Esophagus squamous epithelium (tissue), 5 donors: ENCODE measurements at places on chromosomes 2 and 18.

DNA sequence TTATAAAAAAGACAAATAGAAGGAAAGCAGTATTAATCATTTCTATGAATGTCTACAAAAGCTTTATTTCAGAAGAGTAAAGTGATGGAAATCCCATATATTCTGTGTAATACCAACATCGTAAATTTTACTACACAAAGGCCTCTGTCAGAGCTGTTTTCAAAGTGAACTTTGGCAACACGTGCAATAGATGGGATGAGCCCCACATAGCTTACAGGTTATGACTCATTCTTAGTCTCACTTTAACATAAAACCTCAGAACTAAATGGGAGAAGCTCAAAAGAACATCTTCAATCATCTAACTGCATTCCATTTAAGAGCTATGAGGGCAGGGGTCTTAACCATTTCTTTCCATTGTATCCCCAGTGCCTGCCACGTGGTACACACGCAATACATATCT is 11.5 kb downstream of the VPS4B start:
- DNase-seq, result no peak

DNA sequence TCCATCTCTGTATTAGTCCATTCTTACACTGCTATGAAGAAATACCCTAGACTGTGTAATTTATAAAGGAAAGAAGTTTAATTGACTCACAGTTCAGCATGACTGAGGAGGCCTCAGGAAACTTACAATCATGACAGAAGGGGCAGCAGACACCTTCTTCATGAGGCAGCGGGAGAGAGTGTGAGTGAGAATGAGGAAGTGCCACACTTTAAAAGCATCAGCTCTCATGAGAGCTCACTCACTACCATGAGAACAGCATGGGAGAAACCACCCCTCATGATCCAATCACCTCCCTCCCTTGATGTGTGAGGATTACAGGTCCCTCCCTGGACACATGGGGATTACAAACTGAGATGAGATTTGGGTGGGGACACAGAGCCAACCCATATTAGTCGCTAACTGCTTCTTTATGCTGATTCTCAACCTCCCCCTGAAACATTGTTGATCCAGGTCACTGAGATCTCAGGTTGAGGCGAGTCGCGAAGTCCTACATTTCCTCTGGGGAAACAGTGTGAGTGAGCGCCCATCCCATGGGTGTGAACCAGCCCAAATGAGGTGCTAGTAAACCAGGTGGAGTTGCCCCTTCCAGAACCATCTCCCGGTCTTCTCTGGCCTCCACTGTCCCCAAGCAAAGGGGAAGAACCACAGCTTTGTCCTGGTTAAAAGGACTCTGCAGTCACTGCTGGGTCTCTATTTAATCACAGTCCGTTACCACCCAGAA is 123.8 kb downstream of the CAPN13 start:
- no peak for DNase-seq

GRCh38 chr18:42778024-42778423 is 337.5 kb downstream of the RIT2 start:
- DNase-seq, result no peak

GRCh38 chr2:219475697-219476651 is 22.7 kb upstream of the GMPPA start:
- DNase-seq, result no peak

DNA sequence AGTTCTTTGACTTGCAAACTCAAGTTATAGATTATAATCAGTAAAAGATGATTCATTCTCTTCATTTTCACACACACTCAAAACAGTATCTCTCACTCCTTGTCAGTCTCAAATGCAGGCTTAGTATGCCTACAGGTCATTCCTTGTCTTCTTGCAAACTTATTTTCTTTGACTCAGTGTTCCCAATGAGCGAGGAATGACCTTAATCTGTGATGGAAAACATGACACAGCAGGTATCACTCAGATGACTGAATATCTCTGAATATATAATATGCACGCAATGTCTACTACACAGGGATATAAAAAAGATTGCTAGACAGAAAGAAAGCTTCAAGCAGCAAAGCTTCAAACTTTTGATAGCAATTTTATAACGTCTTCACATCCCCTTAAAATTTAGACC is 127.8 kb upstream of the RGPD4 start:
- DNase-seq, result no peak

DNA sequence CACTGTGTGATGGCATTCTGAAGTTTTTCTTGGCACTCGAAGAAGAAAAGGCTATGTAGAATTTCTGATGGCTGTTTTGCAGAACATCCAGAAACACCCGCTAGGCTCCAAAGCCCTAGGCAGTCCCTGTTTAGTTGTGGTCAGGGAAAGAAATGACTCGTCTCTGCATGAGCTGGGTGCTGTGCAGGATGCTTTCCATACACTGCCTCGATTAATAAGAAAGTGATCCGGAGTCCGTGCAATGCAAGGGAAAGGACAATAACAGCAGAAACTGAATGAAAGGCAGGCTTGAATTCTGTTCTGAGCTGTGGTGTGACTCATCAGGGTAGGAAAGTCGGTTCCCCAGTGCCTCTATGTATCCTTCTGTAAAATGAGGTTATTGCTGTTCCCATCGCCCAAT is 18.7 kb downstream of the MAPRE3 start:
- DNase-seq, result no peak

DNA sequence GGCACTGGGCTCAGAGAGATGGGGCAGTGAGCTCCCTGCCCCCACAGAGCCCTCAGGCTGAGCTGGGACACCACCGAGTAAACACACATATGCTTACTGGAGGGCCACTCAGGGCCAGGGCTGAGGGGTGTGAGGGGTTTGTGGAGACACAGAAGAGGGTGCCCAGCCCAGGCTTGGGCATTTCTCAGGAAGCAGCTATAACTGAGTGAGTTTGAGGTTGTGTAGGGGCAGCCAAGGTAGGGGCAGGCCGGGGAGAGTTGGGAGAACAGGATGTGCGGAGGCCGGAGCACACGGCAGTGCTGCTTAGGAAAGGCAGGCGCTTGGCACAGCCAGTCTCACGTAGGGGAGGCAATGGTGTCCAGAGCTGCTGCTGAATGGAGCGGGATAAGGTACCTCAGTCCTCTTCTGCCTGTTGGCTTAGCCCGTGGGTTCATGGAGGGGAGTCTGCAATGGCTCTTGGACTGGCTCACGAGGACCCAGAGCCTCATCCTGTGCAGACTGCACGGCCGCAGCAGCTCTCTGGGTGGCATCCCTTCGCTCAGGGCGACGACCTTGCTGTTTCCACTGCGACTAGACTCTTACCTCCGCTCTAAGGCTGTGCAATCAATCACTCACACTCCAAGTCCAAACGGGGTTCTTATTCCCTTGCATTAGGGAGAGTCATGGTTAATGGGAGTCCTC is 466.1 kb upstream of the HS6ST1 start:
- DNase-seq, result no peak

DNA sequence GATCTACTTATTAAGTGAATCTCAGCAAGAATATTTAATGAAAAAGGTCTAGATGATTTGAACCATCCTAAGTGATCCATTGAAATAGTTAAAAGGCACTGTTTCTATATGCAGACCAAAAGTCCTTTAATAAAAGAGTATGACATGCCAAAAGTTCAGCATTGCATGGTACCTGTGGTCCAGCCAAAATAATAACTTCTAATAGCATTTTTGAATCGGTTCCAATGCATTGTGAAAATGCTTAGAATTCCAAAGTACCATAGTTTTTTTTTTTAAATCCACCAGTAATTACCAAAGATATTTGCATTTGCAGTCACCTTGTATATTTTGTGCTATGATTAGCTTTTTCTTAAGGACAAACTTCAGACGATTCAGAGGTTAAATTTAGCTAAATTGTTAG is 79.9 kb downstream of the NYAP2 start:
- DNase-seq, result no peak
